Amygdala (tissue), 56 donors: ENCODE measurements at places on chromosomes 7 and 10.

- DNase-seq: no peak
Measured at GRCh38 chr10:126133906-126134656, 237.7 kb downstream of the FANK1 start.

DNA sequence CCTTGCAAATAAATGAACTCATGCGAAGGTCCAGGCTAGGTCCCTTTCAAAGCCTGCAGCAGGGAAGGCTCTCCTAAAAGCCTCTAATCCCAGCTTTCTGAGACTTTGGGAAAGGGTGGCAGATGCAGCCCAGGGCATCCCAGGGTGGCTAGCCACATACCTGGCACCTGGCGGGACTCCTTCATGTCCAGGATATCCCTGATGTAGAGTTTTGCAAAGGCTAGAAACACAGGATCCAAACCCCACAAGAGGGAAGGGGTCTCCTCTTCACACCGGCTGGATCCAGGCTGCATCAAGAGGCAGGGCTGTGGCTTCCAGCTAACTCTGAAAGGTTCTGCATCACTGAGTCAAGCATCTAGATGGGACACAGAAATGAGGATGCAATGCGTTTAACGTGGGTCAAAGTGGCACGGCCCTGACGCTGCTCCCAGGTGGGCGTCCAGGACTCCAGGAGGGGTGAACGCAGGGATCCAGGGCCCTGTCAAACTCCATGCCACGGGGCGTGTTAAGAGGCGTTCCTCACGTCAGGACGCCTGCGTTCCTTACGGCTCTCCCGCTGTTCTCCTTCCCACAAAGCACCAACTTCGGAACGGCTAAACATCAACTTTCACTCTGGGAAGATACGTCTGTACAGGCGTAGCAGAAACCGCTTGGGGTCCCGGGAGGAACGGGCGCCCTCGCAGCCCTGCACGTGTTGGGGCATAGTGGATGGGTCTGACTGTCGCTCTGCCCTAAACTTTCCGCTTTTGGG is 507 bp downstream of the STN1 start:
- no peak for DNase-seq

- DNase-seq: no peak
Measured at GRCh38 chr10:33382921-33383713, 48.6 kb upstream of the NRP1 start.

GRCh38 chr7:20404320-20404719 is 73.6 kb downstream of the ITGB8 start:
- no peak for DNase-seq

GRCh38 chr7:74235518-74236268 is 18.5 kb downstream of the RFC2 start:
- no peak for DNase-seq

- no peak for DNase-seq
Measured at GRCh38 chr7:128017460-128017859, 13.8 kb downstream of the LRRC4 start.

DNA sequence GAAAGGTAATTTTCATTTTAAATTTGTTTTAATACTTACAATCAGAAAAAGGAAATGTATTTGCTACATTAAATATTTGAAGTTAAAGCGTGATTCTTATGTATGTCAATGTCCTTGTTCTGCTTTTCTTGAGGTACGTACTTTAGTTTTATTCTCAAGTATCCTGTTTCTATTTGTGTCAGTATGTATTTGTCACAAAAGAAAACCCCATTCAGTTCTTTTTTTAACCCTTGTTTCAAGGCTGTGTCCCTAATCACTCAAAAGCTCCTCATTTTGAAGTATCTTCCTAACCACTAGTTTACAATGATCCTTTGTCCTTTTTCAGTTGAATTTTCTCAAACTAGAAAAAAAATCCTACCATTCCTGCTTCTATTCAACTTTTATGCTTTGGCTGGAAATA is 25.2 kb downstream of the NHLRC2 start:
- no peak for DNase-seq

- no peak for DNase-seq
Measured at GRCh38 chr7:13132314-13132713, 444.9 kb downstream of the ARL4A start.

- no peak for DNase-seq
Measured at GRCh38 chr7:124720195-124720594, 45.4 kb downstream of the GPR37 start.

DNA sequence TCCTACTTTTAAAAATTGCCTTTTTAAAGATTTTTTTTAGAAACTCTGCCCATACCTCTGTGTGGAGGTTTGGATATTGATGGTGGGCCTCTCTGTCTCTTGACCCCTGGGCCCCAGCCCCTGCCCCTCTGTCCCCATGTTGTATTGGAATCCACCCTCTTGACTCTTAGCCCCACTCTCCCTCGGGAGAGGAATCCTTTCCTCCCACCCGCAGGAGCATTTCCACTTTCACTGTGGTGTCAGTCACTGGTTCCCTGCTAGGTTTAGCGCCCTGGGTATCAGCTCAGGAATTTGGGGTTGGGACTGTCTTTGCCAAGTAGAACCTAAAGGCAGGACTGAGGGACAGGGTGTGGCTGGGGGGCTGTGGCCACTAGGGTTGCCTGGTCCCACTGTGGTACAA is 10.1 kb downstream of the PFKFB3 start:
- no peak for DNase-seq

GRCh38 chr7:100546129-100546925 is 7.3 kb downstream of the AGFG2 start:
- no peak for DNase-seq

DNA sequence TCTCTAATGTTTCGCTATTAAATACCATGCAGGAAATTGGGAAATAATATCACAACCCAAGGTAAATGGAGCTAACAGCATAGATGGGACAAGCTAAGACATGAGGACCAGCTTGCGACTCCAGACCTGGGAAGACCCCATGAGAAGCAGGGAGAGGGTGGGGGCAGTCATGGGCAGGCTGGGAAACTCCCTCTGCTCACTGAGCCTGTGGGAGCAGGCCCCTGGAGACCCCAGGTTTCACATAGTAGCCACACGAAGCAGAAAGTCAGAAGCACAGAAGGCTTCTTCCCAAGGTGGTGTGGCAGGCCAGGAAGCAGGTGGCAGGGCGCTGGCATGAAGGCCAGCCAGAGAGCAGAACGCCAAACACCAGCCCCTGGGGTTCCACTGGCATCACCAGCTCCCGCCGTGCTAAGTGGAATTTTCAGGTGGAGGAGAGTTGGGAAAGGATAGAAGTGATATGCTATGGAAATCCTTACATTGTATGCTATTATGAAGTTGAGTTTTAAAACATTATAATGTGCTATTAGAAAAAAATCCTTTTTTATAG is 99.9 kb upstream of the RNF32 start:
- no peak for DNase-seq

DNA sequence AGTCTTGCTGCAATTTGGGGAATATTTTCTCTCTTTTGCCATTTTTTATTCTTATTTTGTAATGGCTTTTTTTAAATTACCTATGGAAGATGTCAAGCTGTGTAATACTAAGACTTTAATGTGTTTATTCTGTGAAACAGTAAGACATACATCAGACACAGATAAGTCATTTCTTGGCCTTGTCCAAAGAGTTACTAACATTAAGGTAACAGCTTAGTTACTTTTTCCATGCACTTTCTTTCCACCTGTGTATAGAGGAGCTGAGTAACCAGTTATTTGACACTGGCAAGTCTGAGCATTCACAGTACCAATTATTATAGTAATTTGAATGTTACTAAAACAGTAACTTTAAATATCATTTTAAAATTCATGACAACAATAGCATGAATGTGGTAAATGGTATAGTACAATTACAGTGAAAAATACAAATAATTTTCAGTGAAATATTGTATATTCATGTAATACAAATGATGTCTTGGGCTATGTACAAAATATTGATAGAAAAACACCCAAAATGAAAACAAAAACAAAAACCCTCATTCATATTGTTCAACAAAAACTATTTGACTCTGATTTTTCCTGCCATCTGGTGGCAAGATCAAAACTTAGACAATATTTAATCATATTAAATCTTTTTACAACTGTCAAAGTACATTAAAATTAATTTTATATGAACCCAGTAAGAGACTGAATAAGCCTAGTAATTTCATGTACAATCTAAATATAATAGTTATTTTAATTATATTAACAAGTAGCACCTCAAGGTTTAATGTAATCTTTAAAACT is 259.8 kb upstream of the SEMA3A start:
- DNase-seq: no peak

DNA sequence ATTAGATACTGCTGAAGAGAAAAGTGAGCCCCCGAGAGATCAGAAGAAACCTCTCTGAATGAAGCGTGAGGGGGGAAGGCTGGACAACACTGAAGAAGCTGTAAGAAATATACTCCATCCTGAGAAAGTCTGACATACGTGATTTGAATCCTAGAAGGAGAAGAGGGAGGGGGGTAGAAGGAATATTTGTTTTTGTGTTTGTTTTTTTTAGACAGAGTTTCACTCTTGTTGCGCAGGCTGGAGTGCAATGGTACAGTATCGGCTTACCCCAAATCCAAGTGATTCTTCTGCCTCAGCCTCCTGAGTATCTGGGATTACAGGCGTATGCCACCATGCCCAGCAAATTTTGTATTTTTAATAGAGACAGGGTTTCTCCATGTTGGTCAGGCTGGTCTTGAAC is 52.6 kb downstream of the GALNT11 start:
- no peak for DNase-seq

- DNase-seq: no peak
Measured at GRCh38 chr10:129471447-129472175, 4.6 kb downstream of the MGMT start.

DNA sequence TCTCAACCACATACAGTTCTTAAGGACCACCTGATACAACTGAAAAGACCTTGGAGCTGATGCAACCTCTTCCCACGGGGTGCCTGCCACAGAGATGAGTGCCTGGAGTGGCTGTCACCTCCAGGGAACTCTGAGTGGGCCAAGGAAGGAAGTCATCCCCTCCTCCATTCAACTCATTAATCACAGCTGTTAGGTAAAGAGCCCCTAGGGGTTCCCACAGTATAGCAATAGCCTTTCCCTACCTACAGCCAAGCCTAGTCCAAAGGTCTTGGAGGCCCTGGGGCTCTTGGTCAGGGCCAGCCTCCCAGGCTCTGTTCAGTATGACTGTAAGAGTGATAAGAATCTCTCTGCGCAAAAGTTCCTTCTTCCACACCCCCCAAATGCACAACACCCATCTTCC is 70.4 kb upstream of the NFE2L3 start:
- DNase-seq: no peak

DNA sequence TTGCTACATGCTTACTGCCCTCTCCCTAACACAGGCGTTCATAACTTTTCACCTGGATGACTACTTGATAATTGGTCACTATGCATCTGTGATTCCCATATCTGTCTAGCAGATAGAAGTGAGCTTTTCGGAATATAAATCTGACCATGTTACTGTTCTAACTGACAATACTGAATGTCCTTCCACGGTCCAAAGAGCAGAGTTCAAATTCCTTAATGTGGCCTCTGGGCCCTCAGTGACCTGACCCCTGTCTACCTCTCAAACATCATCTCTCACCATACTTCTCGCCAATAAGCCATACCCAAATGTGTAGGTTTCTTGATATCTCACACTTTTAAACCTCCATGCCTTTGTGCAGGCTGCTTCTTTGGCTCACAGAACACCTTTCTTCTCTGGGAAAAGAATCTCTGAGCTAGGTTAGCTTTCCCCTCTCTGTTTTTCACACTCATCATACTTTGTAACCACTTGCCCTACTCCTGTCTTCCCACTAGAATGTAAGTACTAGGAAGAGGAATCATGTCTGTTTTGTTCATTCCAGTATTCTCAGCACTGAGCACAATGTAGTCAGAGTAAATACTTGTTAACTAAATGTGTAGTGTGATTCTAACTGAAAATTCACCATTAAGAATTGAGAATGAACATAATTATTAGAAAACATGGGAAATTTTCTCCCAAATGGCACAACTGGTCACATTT is 39.2 kb upstream of the LRRC17 start:
- no peak for DNase-seq

DNA sequence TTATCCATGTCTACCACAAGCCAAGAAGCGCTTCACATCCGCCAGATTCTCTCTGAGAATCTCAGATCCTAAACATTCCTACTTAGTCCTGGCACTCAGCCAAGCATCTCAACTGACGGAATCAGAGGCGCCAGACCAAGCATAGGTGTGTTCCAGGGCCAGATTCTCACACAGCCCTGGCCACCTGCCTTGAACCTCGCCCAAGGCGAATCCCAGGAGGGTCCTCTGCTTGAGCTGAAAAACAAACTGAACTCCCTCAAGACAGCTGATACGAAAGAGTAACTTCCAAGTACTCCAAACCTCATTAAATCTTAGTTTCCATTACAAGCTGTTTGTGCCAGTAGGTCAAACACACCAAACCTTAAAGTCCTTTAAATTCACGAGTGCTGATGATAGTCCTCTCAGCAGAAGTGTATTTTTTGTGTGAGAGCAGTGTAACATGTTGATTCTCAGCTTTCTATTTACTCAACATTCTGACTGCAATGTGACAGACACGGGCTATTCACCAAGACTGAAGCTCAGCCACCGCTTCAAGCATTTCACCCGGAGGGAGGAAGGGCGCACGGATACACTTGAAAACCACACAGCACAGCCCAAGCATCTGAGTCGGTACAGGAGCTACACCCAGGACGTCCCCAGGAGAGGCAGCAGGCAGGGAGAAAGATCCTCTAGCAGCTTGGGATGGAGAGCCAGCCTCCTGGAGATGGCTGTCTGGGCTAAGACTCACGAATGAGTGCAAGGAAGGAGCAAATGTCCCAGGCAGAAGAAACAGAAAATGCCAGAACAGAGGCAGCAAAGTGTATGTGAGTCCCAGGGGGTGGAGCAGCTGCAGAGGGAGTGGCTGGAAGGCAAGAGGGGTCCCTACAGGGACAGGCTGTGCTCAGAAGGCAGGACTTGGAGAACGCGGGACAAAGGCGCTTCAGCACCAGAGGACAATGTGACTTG is 6.0 kb downstream of the PARD3 start:
- peak; percentile 11 for DNase-seq

GRCh38 chr10:68221196-68221595 is 10.7 kb downstream of the ATOH7 start:
- DNase-seq: no peak

DNA sequence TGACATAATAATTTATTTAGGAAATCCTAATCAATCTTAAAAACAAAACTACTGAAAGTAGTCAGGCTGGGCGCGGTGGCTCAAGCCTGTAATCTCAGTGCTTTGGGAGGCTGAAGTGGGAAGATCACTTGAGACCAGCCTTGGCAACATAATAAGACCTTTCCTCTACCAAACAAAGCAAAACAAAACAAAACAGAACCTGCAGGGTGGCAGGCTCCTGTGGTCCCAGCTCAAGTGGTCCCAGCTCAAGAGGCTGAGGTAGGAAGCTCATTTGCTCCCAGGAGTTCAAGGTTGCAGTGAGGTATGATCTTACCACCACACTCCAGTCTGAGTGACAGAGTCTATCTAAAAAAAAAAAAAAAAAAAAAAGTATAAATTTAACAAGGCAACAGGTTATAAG is 748.0 kb downstream of the CNTNAP2 start:
- no peak for DNase-seq

DNA sequence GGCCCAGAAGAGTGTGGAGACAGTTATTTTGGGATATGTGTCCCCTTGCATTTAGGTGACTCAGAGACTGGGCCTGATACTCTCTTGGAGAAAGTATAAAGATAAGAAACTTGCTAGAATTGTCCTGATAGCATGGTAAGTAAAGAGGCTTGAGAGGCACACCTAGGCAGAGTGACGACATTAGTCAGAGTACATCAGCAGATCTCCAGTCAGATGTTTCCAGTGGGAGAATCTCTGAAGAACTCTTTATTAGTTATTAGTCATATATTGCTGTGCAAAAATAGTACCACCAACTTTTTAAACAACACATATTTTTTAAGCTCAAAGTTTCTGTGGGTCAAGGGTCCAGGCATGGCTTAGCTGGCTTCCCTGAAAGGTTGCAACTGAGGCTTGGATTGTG is 182.6 kb downstream of the NEBL start:
- DNase-seq: no peak

- no peak for DNase-seq
Measured at GRCh38 chr10:128009372-128010126, 102.6 kb downstream of the PTPRE start.
